ENCODE measurements at places on chromosomes 6 and 20.

DNA sequence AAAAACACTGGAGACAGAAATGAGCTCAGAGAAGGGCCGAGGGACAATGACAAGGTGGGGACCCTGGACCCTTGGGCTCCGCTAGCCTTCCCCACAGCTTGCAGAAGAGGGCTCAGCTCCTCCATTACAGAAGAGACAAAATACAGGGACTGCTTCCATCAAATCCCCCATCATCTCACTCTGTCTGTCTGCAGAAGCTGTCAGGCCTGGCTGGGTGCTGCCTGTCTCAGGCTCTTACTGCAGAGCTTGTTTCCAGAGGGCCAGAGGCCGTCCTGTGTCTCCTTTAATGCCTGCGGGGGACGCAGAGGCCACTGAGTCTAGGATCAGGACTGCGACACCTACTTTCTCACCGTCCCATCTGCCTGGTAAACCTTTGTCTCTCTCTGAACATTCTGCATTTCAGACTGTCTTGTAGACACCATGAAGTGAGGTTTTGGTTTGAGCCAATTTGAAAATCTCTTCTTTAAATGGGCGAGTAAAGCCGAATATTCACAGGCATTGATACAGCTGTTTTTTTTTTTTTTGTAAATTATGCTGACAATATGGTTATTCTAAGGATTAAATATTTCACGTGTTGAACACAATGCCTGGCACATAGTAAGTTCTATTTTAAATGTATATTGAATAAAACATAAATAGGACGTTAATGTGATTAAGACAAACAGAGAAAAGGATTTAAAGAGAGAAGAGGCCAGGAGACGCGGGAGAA is 28.3 kb downstream of the RNASET2 start:
- no peak for DNase-seq

DNA sequence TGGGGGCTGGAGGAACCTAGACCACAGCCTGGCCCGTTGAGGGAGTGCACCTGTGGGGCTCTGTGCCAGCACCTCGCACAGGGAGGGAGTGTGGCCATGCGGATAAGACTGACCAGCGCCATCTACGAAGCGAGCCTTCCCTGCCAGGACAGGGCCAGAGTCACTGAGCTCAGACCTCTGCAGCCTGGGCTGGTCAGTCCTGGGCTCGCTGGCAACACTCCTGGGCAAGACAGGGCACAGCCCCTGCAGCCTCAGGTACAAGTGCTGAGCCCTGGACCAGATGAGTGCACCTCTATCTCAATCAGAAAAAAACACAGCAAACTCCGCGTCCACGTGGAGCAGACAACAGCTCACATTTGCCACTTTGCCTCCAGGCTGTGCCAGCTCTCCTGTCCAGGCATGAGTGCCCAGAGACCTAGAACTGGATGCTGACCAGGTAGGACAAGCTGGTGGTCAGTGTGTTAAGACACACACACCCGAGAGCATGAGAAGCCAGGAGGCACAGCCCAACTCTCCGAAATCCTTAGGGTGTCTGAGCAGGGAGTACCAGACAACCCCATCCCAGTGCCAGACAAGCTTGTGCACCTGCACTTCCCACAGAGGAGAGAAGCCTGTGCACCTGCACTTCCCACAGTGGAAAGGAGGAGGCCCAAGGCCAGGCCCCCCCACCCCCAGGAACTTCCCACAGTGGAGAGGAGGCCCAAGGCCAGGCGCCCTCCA is 4.9 kb downstream of the ARFRP1 start:
- no peak for DNase-seq

DNA sequence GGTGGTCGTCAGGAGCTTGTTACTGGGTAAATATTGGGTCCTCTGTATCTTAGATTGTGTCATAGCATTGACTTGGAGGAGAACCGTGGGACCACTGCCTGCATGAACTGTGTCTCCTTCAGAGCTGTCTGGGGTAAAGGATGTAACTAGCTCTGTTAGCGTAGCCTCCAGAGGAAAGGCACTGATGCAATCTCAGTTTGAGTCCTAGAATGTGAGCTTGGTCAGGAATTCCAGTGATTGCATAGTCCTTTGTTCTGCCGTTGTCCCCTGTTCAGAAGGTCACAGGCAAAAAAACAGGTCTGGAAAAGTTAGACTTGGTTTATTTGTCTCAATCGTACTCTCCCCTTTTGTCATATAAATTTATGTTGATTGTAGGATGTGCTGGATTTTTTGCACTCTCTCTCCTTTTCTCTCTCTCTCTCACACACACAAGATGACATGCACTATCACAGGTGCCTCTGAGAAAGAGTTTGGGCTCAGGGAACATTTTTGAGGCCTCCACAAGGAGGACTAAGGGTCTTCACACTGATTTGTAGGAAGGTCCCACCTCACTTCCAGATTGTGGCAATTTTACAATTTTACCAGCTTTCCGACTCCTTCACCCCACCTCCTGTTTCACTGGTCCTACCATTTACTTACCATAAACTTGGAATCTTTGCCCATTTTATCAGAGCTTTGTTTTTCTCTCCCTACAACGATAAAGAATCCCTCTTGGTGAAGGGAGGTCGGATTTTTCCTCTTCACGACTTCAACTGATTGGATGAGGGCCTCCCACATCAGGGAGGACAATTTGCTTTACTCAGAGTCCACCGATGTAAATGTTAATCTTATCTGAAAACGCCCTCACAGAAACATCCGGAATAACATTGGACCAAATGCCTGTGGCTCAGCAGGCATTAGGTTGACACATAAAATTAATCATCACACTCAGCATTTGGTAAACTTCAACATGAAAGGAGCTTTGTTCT is 7.0 kb upstream of the DACT2 start:
- peak; percentile 33 for DNase-seq

DNA sequence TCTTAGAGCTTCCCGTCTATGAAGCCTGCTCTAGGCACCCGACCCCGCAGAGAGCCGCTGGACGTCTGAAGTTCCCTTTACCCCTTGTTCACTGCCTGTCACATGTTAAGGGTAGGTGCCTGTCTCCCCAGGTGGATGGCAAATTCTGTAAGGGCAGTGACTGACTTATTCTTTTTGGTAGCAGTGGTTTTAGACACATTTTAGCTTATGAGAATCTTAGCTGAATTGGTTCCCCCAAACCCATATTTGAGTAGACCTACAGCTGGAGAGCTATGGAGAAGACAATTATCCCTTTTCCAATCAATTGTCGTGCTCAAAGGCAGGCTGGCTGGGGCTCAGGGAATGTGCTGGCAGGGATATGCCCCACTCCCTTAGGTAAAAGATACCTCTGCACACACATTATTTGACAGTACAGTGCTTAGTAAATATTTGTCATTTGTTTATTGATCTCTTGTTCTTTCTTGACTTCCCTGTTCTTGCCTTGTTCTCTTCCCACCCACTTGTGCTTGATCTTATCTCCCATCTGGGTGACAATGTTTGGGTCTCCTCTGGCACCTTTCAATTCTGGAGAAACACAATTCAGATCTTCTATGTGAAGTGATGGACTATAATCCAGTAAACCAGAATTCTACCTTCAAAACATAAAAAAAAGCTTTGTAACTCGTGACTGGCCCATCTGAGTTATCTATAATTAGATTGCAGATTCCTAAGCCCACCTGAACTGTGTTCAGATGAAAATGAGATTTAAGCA is 114.3 kb upstream of the SLC2A12 start:
- DNase-seq, result peak; percentile 67

DNA sequence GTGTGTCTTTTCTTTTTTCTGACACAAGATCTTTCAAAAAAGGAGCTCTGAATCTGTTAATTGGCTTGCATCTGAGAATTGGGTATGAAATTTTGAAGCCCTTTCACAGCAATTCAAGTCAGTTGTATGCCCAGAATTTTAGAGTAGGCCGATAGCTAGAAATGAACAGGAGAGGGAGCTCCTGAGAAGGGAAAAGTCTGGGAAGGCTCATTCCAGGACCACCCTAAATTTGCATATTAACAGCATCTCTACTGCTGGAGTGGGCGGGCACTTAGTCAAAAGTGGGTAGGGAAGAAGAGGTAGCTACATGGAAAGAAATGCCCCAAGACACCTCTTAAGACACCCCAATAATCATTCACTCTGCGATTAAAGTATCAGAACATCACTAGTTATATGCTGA is 928.3 kb downstream of the TBC1D32 start:
- DNase-seq, result no peak

DNA sequence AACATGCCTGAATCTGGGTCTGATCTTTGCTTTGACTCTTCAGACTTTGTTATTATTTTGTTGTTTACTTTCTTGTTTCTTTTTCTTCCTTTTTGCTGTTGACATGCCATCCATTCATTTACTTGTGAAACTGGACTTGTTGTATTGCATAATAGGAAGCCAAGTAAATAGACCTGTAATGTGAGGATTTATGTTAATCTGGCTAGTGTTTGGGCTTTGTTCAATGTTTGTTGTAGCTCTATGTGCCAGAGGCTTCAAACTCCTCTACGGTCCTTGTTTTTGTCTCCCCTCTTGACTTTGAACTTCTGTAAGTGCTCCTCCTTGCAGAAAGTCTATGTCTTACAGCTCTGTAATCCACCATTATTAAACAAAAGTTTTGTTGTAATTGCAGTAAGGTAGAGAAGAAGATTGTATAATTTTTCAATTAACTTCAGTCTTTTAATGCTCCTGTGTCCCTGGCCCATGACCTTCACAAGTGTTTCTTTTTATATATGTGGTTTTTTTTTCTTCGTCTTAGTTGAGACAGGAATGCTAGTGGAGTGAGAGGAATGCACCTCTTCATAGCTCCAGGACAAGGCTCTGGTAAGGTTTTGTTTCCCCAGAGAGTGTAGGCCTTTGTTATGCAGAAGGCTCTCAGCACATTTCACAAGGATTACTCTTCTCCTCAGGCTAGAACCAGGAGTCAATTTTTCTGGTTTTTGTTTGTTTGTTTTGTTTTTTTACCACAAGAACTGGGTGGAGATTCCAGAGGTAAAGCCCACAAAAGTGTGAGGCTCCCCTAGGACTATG is 1061.8 kb upstream of the CITED2 start:
- peak; percentile 69 for DNase-seq

DNA sequence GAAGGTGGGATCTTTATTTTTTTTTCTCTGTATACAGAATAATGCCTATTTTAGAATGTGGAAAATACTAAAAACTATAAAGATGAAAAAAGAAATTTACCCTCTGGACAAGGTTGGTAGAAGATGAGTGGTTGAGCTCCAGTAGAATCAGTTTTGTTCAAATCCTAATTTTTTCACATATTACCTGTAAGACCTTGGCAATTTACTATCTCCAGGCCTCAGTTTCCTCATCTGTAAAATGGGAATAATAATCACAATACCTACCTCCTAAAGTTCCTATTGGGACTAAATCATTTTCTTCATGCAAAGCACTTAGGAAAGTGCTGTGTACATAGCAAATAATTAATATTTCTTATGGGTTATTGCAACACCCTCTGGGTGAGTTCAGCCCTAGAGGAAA is 28.4 kb downstream of the DAAM2 start:
- no peak for DNase-seq

- DNase-seq, result no peak
Observed at GRCh38 chr20:15921930-15922329, 651.3 kb downstream of the KIF16B start.

GRCh38 chr6:63637865-63638445 is 2.4 kb downstream of the PHF3 start:
- DNase-seq, result no peak

DNA sequence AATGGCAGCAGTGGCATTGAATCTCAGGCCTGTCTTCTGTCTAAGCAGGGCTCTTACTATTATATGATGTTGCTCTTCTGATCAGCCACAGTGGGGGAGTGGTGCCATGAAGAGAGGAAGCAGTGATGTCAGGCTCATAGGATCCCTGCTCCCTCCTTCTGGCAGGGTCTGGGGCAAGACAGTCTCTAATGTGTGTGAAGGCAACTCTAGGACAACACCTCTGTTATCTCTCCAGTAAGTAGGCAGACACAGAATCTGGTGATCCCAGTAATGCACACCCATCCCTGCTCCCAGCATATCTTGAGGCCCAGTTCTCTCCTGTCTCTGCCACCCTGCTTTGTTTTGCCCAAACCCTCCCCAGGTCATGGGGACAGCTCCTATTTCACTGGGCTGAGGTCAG is 8.8 kb downstream of the C20orf202 start:
- no peak for DNase-seq

DNA sequence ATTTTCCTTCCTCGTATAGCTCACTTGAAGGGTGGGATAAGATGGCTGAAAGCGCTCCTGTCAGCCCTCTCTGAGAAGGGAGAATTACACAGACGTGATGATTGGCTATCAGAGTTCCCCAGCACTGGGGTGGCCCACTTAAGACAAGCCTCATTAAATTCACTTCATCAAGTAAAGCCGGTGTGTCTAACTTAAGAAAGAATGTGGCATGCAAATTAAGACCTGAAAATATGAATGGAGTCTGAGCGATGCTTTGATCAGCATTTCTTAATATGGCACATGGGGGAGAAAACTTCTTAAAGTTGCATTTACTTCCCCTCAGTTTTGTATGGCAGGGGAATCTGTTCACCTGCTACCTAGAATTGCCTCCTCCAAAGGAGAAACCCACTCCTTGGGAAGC is 369.3 kb downstream of the FARS2 start:
- no peak for DNase-seq

DNA sequence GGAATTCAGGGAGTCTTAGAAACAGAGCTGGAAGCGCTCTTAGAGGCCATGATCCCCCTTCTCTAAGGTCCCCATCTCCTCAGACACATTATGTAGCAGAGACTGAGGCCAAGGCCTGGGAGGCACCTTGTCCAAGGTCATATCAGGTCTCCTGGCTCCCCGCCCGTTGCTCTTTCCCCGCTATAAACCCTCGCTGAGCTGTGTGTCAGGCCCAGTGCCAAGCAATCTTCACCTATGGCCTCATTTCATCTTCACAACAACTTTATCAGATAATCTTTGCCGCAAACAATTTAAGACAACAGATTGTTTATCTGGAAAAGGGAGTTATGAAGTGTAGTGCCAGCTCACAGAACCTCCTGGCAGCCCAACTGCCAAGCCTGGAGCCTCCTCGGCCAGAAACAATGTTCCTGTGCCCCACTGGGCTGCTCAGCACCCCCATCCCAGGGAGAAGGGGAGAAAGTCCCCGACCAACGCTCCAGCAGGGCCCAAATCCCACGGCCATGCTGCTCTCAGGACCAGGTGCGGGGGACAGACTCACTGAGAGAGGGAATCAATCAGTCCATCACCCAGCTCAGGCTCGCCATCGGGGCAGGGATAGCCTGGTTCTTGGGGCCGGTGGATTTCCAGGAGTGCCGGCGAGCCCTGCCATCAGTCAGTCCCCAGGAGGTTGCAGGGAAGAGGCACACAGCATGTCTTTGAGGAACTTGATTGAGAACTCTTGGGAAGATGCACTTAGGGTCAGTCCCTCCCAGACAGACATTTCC is 16.9 kb upstream of the FANCE start:
- DNase-seq, result no peak

DNA sequence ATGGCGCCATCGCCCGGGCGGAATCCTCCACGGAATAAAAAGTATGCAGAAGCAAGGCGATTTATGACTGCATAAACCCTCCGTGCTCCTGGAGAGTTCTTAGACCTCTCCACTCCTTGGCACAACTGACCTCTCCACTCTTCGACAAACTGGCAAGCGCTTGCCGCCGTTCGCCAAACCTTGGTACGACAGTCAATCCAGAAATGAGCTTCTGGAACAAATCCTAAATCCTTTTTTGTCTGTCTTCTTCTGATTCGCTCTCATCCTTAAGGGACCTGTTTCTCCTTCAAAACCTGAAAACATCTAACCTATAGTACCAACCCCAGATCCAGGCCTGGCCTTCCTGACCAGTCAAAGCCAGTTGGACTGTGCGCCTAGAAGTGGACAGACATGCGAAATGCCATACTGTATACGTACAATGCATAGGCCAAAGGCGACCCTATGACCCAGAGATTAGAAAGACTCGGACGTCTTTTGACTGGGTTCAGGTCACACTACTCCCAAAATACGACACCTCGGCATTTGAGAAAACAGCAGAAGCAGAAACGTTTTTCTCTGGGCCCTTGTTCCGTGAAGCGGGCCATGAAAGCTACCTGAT is 59.4 kb downstream of the TRIM27 start:
- DNase-seq, result peak; percentile 45

Data from brain microvascular endothelial cell (primary cell).